Neural crest cell (in vitro differentiated cells): ENCODE measurements at places on chromosomes 2 and 18. TPM values are rescaled to one million over a fixed set of nuclear protein-coding genes. Genes with fewer than 3 reads are reported as not detected.

- H3K4me1 ChIP-seq: no peaks in the 10 kb centered on the region
- H3K4me3 ChIP-seq: no peak overlapping the region
- DNase-seq: no peak
- H3K27me3 ChIP-seq: no peaks in the 10 kb centered on the region
- H3K27ac ChIP-seq: no peak overlapping the region
Measured at GRCh38 chr2:153213022-153213421, 265.5 kb downstream of the RPRM start.

DNA sequence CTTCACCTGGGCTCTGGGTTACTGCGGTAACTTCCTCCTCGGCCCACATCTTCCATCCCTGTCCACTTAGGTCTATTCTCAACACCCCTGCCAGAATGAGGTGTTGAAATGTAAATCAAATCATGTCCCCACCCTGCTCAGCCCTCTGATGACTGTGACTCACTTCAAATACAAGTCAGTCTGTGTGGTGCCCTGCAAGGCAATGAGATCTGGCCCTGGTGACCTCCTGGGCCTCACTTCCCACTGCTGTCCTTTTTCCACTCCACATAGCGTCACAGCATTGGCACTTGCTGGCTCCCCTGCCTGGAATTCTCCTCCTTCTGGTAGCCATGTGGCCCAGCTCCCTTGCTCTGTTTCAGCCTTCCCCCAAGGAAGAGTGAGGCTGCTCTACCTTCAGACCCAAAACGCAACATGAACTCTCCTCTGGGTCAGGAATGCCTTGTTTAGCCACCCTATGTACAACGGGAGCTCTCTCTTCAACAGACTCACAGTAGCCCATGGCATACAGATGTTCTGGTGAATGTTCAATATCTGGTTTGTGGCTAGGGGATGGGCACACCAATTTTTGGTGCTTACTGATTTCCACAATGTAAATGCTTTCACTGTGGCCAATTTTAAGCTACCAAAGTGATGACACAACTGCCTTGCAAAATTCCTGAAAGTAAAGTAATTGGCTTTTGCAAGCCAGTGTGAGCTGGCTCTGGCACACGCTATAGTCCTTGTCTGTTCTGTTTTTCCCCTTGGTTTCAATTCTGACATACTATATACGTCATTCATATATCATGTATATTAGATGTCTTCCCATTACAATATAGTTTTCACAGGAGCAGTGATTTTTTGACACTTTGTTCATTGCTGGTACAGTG is 550.3 kb upstream of the HS6ST1 start:
- H3K27me3 ChIP-seq: no peaks in the 10 kb centered on the region
- DNase-seq: no peak
- peaks cover 7% of the 10 kb centered on the region for H3K4me1 ChIP-seq
- H3K4me3 ChIP-seq: no peak overlapping the region

- H3K4me3 ChIP-seq: no peak overlapping the region
- DNase-seq: no peak
- peaks cover 11% of the 10 kb centered on the region for H3K4me1 ChIP-seq
- no peaks in the 10 kb centered on the region for H3K36me3 ChIP-seq
- no peaks in the 10 kb centered on the region for H3K27me3 ChIP-seq
Measured at GRCh38 chr18:2979129-2979528, 33.8 kb downstream of the LPIN2 start.

DNA sequence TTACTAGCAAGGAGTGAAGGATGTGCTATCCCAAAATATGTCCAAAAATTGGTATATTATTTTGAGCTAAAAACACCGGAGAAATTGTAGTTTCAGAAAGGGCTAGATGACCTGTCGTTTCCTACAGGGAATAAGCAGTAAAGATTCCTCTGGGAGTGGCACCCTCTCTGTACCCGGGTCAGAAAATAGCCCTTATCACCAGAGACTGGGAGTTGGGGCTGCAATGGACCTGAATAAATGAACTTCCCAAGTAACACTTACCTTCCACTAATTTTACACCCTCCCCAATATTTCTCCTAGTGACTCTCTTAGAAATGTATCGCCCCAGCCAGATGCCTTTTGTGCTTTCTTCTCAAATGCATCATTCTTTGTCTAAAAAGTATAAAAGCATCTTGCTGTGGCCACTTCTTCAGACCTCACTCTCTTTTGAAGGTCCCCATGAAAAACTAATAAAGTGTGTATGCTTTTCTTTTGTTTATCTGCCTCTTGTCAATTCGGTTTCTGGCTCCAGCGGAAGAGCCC is 734 bp upstream of the RMC1 start:
- no peak for DNase-seq
- peak overlapping the region; percentile 90 for H3K4me3 ChIP-seq
- peaks cover 5% of the 10 kb centered on the region for H3K27me3 ChIP-seq
- peaks cover 33% of the 10 kb centered on the region for H3K4me1 ChIP-seq

- H3K4me3 ChIP-seq: no peak overlapping the region
- H3K27ac ChIP-seq: no peak overlapping the region
- no peaks in the 10 kb centered on the region for H3K27me3 ChIP-seq
- DNase-seq: no peak
Measured at GRCh38 chr18:10899481-10899880, 249.9 kb downstream of the PIEZO2 start.

DNA sequence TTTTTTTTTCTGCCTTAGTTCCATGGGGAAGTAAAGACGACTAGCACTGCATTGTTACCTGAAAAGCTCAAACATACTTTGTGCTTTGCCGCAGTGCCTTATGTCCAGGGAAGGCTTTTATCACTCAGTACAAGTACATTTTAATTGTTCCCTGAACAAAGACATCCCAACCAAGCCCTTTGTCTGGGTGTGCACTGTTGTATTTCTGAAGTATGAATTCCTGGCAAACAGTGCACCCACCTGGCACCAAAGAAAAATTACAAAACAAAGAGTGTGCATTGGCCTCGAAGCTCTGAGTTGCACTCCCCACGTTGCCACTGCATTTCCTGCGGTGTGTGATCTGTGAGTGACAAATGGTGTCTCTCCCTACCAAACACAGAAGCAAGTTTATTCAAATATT is 858.5 kb upstream of the PIK3C3 start:
- peaks cover 8% of the 10 kb centered on the region for H3K4me1 ChIP-seq
- H3K4me3 ChIP-seq: no peak overlapping the region
- peak overlapping the region; percentile 40 for H3K27ac ChIP-seq
- H3K36me3 ChIP-seq: no peaks in the 10 kb centered on the region

- no peaks in the 10 kb centered on the region for H3K36me3 ChIP-seq
- no peak overlapping the region for H3K27ac ChIP-seq
- DNase-seq: no peak
- peaks cover 5% of the 10 kb centered on the region for H3K27me3 ChIP-seq
Measured at GRCh38 chr2:100628506-100628905, 65.7 kb downstream of the PDCL3 start.

The CFAP210 gene
- total RNA-seq: 1.0 and 2.3 TPM in 2 replicates

- no peak overlapping the region for H3K27ac ChIP-seq
- peaks cover 5% of the 10 kb centered on the region for H3K4me1 ChIP-seq
- DNase-seq: no peak
- H3K27me3 ChIP-seq: no peaks in the 10 kb centered on the region
- peaks cover 2% of the 10 kb centered on the region for H3K36me3 ChIP-seq
Measured at GRCh38 chr2:8319219-8319618, 362.6 kb upstream of the ID2 start.
